ENCODE measurements at places on chromosomes 5 and 9. TPM values are rescaled to one million over a fixed set of nuclear protein-coding genes. Genes with fewer than 3 reads are reported as not detected.

DNA sequence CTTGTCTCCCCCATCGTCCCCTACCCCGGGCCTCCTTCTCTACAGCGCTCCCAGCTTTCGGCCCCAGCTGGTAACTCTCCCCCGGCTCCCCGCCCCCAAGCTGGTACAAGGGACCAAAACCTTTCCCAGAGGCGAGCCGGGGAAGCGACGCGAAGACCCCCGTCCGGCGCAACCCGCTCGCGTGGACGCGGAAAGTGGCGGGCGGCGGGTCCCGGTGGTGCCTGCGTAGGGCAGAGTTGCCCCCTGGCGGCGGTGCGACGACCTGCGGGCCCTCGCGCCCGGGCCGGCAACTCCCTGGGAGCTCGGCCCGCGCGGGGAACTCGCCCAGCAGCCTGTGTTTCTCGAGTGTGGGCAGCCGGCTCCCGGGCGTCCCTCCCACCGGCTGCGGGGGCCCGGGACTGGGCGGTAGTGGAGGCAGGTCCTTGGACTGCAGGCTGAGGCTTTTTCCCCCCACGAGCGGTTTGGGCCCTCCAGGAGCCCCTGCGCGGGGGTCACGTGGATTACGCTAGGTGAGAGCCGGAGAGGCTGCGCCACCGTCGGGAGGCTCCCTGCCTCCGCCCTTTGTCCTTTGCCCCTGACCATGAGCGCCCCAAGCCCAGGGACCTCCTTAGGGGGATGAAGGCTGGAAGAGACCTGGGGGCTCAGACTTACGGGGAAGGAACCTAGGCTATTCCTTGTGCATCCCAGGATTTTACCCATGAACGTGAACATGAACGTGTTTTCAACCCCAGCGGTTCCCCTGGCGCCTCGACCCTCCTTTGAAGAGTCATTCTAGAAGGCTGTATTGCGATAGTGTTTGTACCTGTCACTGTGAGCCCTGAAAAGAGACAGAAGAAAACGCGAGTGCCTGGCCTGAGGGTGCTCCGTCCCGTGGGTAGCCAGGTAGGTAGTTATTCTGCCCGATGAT, 2.9 kb upstream of the FOXD1 start:
- peaks cover 57% of the 10 kb centered on the region for H3K27me3 ChIP-seq
- peak overlapping the region; percentile 5 for H3K4me3 ChIP-seq
- no peaks in the 10 kb centered on the region for H3K36me3 ChIP-seq
- H3K4me1 ChIP-seq, result peaks cover 4% of the 10 kb centered on the region
- no peak overlapping the region for H3K27ac ChIP-seq

GRCh38 chr5:151463137-151464029, 16.0 kb downstream of the SLC36A1 start:
- no peaks in the 10 kb centered on the region for H3K4me1 ChIP-seq
- H3K4me3 ChIP-seq, result no peak overlapping the region
- no peaks in the 10 kb centered on the region for H3K27me3 ChIP-seq
- no peak overlapping the region for H3K27ac ChIP-seq
- DNase-seq, result no peak

DNA sequence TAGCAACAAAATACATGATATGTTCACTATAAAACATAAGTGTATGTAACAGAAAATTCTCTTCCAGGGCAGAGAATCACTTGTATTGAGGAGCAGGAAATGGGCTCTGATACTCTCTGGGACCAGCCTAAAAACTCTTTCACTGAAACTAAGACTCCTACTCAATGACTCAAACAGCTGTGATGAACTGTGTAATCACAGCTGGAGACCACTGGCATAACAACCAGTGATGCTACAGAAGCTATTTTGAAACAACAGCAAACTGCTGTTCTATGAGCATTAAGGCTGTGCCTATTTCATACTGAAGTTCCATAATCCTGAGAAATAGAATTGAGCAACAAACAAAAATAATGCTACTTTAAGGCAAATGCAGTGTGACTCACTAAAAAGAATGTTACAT, 594.0 kb downstream of the HINT1 start:
- H3K27me3 ChIP-seq, result no peaks in the 10 kb centered on the region
- DNase-seq, result no peak
- H3K4me1 ChIP-seq, result no peaks in the 10 kb centered on the region
- H3K27ac ChIP-seq, result no peak overlapping the region
- H3K36me3 ChIP-seq, result no peaks in the 10 kb centered on the region
- no peak overlapping the region for H3K4me3 ChIP-seq

DNA sequence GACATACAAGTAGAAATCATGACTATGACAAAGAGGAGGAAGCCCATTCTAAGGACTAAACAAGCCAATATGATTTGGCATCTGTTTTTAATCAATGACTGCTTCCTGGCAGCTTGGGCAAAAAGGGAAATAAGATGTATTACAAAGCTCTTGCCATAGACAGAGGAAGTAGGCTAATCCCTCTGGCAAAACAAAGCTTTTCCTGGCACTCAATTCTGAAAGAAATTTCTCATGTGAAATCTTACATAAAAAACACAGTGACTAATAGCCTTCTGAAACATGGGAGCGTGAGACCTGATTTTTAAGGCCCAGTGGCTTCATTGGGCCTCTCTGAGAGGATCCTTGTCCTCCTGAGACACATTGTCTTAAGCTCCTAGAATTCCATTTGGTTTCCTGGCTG, 93.6 kb downstream of the COL23A1 start:
- DNase-seq, result no peak
- no peaks in the 10 kb centered on the region for H3K27me3 ChIP-seq
- H3K36me3 ChIP-seq, result no peaks in the 10 kb centered on the region
- H3K4me1 ChIP-seq, result no peaks in the 10 kb centered on the region
- H3K27ac ChIP-seq, result no peak overlapping the region

DNA sequence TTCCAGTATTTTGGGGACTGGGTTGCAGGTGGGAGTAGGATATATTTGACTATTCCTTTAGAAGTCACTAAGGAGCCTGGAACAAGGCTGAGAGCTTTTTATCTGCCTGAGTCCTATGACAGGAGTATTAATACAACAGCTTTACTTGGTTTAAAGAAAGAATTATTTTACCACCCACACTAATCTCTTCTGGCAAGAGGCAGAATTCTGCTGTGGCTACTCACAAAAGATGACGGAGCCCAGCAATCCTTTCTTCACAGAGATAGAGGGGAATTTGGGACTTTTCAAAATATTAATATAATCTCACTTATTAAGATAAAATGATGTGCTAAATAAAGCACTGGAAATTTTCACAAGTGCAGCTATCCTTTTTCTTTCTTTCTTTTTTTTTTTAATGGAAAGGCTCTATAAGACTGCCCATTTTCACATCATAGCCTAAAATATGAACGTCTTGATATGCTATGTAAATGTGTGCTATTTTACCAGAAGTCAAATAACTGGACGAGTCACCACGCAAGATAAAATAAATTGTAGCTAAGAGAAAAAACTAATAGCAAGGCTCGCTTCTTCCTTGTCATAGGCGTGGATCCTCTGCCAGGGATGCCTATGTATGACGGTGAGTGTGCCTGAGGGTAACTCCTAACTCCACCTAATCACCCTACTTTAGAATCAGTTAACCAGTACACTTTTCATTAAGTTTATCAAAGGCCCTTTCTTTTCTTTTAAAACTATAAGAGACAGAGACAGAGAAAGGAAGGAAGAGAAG, 76.3 kb downstream of the ZNF608 start:
- DNase-seq, result no peak
- no peaks in the 10 kb centered on the region for H3K27me3 ChIP-seq
- peaks cover 29% of the 10 kb centered on the region for H3K4me1 ChIP-seq
- no peaks in the 10 kb centered on the region for H3K36me3 ChIP-seq

- DNase-seq, result no peak
- no peak overlapping the region for H3K27ac ChIP-seq
Measured at GRCh38 chr5:83133797-83134196, 56.5 kb downstream of the XRCC4 start.

GRCh38 chr5:136679233-136679632, 313.9 kb upstream of the TRPC7 start:
- no peaks in the 10 kb centered on the region for H3K27me3 ChIP-seq
- H3K4me3 ChIP-seq, result no peak overlapping the region
- no peak overlapping the region for H3K27ac ChIP-seq
- H3K36me3 ChIP-seq, result no peaks in the 10 kb centered on the region
- no peak for DNase-seq

- H3K27ac ChIP-seq, result no peak overlapping the region
- H3K36me3 ChIP-seq, result no peaks in the 10 kb centered on the region
- no peak for DNase-seq
- no peaks in the 10 kb centered on the region for H3K27me3 ChIP-seq
- H3K4me3 ChIP-seq, result no peak overlapping the region
Measured at GRCh38 chr9:133528001-133528875, 3.5 kb upstream of the MYMK start.

- H3K4me1 ChIP-seq, result no peaks in the 10 kb centered on the region
- H3K36me3 ChIP-seq, result no peaks in the 10 kb centered on the region
- no peaks in the 10 kb centered on the region for H3K27me3 ChIP-seq
- no peak overlapping the region for H3K27ac ChIP-seq
Measured at GRCh38 chr9:106625259-106625789, 237.6 kb upstream of the ZNF462 start.

- H3K27ac ChIP-seq, result no peak overlapping the region
- H3K36me3 ChIP-seq, result no peaks in the 10 kb centered on the region
- H3K27me3 ChIP-seq, result no peaks in the 10 kb centered on the region
Measured at GRCh38 chr5:135242866-135243555, 156.0 kb downstream of the MACROH2A1 start.

DNA sequence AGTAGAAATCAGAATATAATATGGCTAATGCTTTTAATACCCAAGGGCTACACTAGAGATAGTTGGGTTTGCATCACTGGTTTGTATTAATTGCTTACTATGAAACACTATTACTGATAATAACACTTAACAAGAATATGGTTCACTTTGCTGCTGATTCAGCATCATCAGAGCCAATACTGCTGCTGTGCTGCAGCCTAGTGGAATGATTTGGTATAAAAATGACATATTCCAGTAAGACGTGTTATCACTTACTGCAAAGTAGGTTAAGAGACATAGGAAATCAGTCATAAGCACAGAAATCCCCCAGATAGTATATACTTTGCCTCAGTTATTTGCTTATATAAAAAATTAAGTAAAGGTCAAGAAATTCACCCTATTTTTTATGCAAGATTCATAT, 2.8 kb downstream of the CDH10 start:
- H3K4me1 ChIP-seq, result no peaks in the 10 kb centered on the region
- H3K36me3 ChIP-seq, result no peaks in the 10 kb centered on the region
- H3K4me3 ChIP-seq, result no peak overlapping the region
- H3K27ac ChIP-seq, result no peak overlapping the region

GRCh38 chr9:34087370-34087769, 38.7 kb upstream of the UBAP2 start:
- no peak overlapping the region for H3K27ac ChIP-seq
- H3K27me3 ChIP-seq, result no peaks in the 10 kb centered on the region
- peaks cover 2% of the 10 kb centered on the region for H3K36me3 ChIP-seq
- no peaks in the 10 kb centered on the region for H3K4me1 ChIP-seq
- no peak for DNase-seq

DNA sequence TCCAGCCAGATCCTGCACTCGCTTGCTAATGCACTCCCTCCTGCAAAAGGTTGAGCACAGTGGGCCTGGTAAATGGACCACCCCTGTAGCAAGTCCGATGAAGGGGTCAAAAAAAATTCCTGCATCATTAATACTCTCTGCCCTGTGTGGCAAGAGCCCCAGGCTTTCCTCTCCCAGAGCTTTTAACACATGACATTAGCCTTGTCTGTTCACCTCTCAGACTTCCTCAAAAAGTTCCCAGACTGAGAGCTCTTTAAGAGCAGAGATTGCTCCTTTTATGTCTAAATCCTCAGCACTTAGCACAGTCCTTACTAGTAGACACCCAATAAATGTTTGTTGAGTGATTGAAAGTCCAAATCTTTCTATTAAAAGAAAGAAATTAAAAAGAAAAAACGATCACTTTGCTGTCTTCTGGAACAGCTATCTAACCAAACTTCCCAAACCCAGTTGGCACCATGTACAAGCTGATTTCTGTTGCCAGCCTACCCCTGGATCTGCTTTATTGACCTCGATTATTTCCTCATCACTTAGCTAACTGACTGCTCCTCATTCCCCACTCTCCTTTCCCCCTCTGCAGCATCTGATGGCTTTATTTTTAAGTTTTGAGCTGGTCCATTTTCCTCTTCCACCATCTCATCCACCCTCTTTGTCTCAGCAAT, 209.8 kb downstream of the ENC1 start:
- peaks cover 13% of the 10 kb centered on the region for H3K4me1 ChIP-seq
- no peak for DNase-seq
- no peaks in the 10 kb centered on the region for H3K27me3 ChIP-seq
- H3K36me3 ChIP-seq, result no peaks in the 10 kb centered on the region
- H3K4me3 ChIP-seq, result no peak overlapping the region
- no peak overlapping the region for H3K27ac ChIP-seq

DNA sequence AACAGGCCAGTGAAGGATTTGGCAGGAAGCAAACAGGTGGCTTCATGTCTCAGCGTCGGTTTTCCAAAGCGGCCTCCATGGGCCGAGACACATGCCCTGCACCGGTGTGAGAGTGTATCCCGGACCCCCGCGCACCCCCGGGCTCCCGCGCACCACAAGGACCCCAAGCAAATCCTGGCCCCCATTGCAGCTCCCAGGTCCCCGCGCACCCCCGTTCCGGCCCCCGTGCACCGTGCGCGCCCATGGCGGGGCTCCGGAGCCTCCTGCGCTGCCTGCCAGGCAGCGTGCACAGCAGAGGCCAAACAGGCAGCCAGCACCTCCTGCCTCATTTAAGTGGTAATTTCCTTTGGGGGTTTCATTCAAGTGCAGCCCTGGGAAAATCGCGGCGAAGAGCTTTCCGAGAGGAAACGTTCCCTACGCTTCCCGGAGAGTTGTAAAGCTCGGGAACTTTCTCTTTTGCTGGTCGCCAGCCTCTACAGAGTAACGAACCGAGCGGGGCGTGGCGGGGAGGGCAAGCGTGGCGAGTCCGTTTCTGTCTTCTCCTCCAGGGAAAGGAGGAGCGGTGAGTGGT, 145.5 kb upstream of the SLC24A2 start:
- DNase-seq, result no peak
- no peaks in the 10 kb centered on the region for H3K36me3 ChIP-seq
- no peaks in the 10 kb centered on the region for H3K4me1 ChIP-seq
- H3K27me3 ChIP-seq, result no peaks in the 10 kb centered on the region

- DNase-seq, result no peak
- H3K36me3 ChIP-seq, result no peaks in the 10 kb centered on the region
- no peak overlapping the region for H3K4me3 ChIP-seq
- no peaks in the 10 kb centered on the region for H3K27me3 ChIP-seq
- no peak overlapping the region for H3K27ac ChIP-seq
Measured at GRCh38 chr5:71573591-71573990, 13.5 kb upstream of the MCCC2 start.

Gene TEX48
- not detected for total RNA-seq

Gene CYLC2
- not detected for total RNA-seq

Gene PCDHGB6
- 4.0 TPM for total RNA-seq

Gene GFI1B
- 0.09 TPM for total RNA-seq

Gene PCDHAC1
- total RNA-seq, result 1.5 TPM

Gene HAVCR2
- 0.87 TPM for total RNA-seq

Gene LRRC70
- total RNA-seq, result 0.52 TPM

Gene DAB2IP
- total RNA-seq, result 19.8 TPM
